ENCODE measurements at places on chromosomes 12 and 14. TPM values are rescaled to one million over a fixed set of nuclear protein-coding genes. Genes with fewer than 3 reads are reported as not detected.

- no peak overlapping the region for H3K27ac ChIP-seq
- H3K27me3 ChIP-seq: no peaks in the 10 kb centered on the region
- H3K36me3 ChIP-seq: no peaks in the 10 kb centered on the region
- no peak overlapping the region for H3K4me3 ChIP-seq
These were observed 22.3 kb downstream of the ATP2B1 start for GRCh38 chr12:89686311-89686710.

DNA sequence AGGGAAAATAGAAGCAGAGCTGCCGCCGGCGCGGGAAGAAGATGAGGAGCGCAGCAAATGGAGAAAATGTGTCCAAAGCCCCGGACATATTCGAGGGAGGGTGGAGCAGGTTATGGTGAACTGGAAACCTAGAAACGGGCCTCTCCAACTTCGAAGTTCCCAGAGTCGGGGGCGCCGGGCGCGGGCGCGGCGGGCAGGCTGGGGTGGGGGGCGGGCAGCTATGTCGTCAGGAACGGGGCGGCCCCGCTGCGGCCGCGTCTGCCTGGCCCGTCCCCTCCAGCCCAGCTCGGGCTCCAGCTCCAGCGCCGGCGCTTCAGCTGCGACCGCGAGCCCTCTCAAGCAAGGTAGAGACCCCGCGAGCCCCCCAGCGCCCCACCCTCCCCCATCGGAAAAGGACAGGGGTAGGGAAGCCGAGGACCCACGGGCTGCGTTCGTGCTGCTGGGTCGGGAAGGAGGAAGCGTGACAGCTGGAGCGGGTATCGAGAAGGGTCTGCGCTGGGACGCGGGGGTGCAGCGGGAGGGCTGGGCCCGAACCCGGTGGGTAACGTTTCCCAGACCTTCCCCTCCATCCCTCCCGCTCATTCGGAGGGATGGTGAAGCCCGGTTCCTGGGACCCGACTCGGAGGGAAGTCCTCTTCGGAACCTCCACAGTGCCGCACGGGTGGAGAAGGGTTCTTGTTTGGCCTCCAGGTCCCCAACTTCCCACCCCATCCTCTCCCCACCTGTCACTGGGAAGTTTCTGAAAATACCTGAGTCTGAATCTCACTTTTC is 1.0 kb downstream of the DGKA start:
- H3K27ac ChIP-seq: peak overlapping the region; percentile 78
- DNase-seq: peak; percentile 63
- H3K36me3 ChIP-seq: no peaks in the 10 kb centered on the region
- H3K27me3 ChIP-seq: no peaks in the 10 kb centered on the region

GRCh38 chr14:22456421-22456820 is 132.6 kb downstream of the DAD1 start:
- no peaks in the 10 kb centered on the region for H3K4me1 ChIP-seq
- no peaks in the 10 kb centered on the region for H3K27me3 ChIP-seq
- no peak for DNase-seq
- H3K36me3 ChIP-seq: no peaks in the 10 kb centered on the region
- H3K4me3 ChIP-seq: no peak overlapping the region

DNA sequence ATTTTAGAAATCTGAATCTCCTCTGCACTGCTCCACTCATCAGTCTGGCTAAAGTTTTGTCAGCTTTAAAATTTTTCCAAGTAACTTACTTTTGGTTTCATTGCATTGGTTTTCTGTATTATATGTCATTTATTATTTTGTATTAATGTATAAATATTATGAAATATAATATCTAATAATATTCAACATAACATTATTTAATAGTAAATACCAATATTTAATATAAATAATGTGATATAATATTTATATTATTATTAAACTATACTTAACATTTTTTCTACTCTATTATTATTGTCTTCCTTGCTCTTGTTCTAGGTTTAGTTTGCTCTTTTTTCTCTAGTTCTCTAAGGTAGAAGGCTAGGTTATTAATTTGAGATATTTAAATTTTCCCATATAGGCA is 512.1 kb downstream of the AACS start:
- DNase-seq: no peak
- H3K4me1 ChIP-seq: no peaks in the 10 kb centered on the region
- H3K27me3 ChIP-seq: no peaks in the 10 kb centered on the region
- no peak overlapping the region for H3K4me3 ChIP-seq

DNA sequence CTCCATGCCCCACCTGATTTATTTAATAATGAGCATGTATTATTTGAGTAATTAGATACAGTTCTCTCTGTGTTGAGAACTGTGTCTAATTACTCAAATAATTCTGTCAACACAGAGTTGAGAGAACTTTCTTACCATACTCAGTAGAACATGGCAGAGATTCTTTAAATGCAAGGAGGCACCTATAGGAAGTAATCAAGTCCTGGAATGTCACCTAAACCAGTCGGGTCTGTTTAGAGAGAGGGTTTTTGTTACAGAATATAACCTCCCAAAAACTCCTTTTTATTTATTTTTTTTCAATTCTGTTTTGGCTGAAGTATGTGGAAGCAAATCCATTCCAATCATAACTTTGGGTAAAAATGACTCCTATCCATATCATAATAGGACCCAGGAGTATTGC is 37.5 kb upstream of the CIT start:
- H3K4me3 ChIP-seq: no peak overlapping the region
- H3K4me1 ChIP-seq: no peaks in the 10 kb centered on the region
- no peak overlapping the region for H3K27ac ChIP-seq
- no peaks in the 10 kb centered on the region for H3K36me3 ChIP-seq
- DNase-seq: no peak

DNA sequence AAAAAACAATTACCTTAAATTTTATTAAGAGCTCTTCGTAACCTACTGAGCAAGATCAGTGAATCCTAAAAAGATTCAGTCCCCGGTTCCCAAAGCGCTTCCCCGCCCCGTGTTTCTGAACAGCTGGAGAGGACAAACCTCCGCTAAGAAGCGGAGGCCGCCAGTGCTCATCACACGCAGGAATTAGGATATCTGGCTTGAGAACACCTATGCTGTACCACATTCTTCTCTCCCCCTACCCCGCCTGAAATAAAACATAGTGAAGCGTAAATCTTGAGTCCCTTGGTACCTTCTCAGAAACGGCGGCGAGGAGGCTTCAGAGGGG is 774 bp upstream of the WDR20 start:
- no peaks in the 10 kb centered on the region for H3K27me3 ChIP-seq
- peak overlapping the region; percentile 72 for H3K4me3 ChIP-seq
- peak overlapping the region; percentile 17 for H3K27ac ChIP-seq
- peak; percentile 23 for DNase-seq

DNA sequence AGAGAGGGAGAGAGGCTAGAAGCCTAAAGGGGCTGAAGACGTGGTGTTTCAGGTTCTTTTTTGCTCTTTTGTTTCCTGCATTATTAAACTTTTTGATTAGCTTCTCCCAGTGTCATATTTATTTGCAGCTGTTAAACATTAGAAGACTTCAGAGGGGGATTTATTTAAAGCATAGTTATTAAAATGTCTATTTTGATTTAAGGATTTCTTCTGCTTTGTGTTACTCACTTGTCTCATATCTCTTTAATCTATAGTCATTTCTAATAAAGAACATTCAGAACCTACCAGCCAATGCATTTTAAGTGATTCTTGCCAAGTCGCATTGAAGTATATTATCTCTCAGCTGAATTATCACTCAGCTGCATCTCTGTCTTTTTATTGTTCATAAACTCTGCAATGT is 152.0 kb upstream of the DYRK2 start:
- no peak overlapping the region for H3K4me3 ChIP-seq
- no peaks in the 10 kb centered on the region for H3K4me1 ChIP-seq
- DNase-seq: no peak
- no peak overlapping the region for H3K27ac ChIP-seq

GRCh38 chr14:87754520-87755223 is 238.3 kb downstream of the GALC start:
- H3K27ac ChIP-seq: no peak overlapping the region
- H3K4me1 ChIP-seq: no peaks in the 10 kb centered on the region
- no peaks in the 10 kb centered on the region for H3K36me3 ChIP-seq
- no peak overlapping the region for H3K4me3 ChIP-seq

- H3K27me3 ChIP-seq: peaks cover 22% of the 10 kb centered on the region
- H3K27ac ChIP-seq: no peak overlapping the region
- H3K4me1 ChIP-seq: no peaks in the 10 kb centered on the region
- no peaks in the 10 kb centered on the region for H3K36me3 ChIP-seq
- no peak overlapping the region for H3K4me3 ChIP-seq
These were observed 2.2 kb upstream of the PTGDR start for GRCh38 chr14:52265253-52265652.

GRCh38 chr12:78009031-78009430 is 178.3 kb downstream of the NAV3 start:
- no peak overlapping the region for H3K27ac ChIP-seq
- H3K4me1 ChIP-seq: no peaks in the 10 kb centered on the region
- no peak overlapping the region for H3K4me3 ChIP-seq
- H3K36me3 ChIP-seq: no peaks in the 10 kb centered on the region
- no peaks in the 10 kb centered on the region for H3K27me3 ChIP-seq

DNA sequence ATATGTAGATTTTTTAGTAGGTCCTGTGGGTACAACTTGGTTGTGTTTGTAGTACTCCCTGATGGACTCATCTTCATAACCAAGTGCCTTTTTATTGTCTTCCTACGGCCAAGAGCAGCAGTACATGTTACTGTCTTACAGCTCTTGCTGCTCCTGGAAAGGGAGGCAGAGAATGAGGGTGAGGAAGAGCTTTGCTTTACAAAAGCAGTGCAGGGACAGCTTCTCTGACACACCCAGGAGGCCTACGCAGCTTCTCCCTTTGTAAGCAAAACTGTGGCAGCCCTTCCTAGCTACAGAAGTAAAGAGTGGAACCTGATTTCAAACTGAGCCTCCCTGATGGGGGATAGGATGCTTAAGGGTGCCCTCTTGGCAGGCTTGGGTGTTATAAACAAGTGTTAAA is 18.6 kb downstream of the MYRFL start:
- peaks cover 22% of the 10 kb centered on the region for H3K4me1 ChIP-seq
- DNase-seq: no peak
- no peaks in the 10 kb centered on the region for H3K27me3 ChIP-seq
- no peaks in the 10 kb centered on the region for H3K36me3 ChIP-seq
- no peak overlapping the region for H3K27ac ChIP-seq
- no peak overlapping the region for H3K4me3 ChIP-seq

DNA sequence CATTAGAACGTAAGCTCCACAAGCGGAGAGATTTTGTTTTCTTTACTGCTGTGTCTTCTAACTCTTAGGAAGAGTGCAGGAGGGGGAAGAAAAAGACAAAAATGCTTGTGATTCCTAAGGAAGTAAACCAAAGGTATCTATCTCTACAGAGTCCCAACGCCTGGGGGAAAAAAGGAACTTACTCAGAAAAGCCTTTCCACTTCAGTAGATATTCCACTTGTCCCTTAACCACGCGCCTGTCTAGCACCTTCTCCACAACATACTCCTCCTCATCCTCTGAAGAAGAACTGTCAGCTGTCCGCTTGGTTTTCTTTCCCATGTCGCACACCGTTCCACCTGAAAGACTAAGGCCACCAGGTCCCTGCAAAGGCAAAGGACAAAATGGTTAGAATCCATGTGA is 22.6 kb downstream of the CBX5 start:
- DNase-seq: no peak
- no peak overlapping the region for H3K4me3 ChIP-seq
- H3K27ac ChIP-seq: no peak overlapping the region
- H3K27me3 ChIP-seq: no peaks in the 10 kb centered on the region
- H3K36me3 ChIP-seq: no peaks in the 10 kb centered on the region

GRCh38 chr12:46963977-46964971 is 115.1 kb upstream of the PCED1B start:
- H3K4me3 ChIP-seq: no peak overlapping the region
- H3K27ac ChIP-seq: no peak overlapping the region
- H3K36me3 ChIP-seq: no peaks in the 10 kb centered on the region
- peak; percentile 64 for DNase-seq

- no peak overlapping the region for H3K27ac ChIP-seq
- no peaks in the 10 kb centered on the region for H3K36me3 ChIP-seq
- H3K27me3 ChIP-seq: no peaks in the 10 kb centered on the region
- H3K4me3 ChIP-seq: no peak overlapping the region
- peaks cover 16% of the 10 kb centered on the region for H3K4me1 ChIP-seq
These were observed 34.6 kb downstream of the HECTD4 start for GRCh38 chr12:112347581-112347982.

Gene FAIM2
- polyA plus RNA-seq: 45.9 TPM

Gene TPPP2
- polyA plus RNA-seq: not detected

Gene CLEC4D
- polyA plus RNA-seq: 0.22 TPM

Gene OTX2
- not detected for polyA plus RNA-seq

Gene SLC7A8
- 18.2 TPM for polyA plus RNA-seq

Gene DHRS1
- polyA plus RNA-seq: 19.8 TPM

Gene LRRC43
- 0.26 TPM for polyA plus RNA-seq

Gene TRIM9
- polyA plus RNA-seq: 3.7 TPM

Gene FIGNL2
- polyA plus RNA-seq: 0.16 TPM

Gene SERPINA12
- not detected for polyA plus RNA-seq

Gene ALX1
- polyA plus RNA-seq: not detected

Gene ZBTB42
- polyA plus RNA-seq: 2.3 TPM

Gene MSRB3
- polyA plus RNA-seq: 9.0 TPM
